ENCODE measurements at places on chromosomes 1 and 21. TPM values are rescaled to one million over a fixed set of nuclear protein-coding genes. Genes with fewer than 3 reads are reported as not detected.

DNA sequence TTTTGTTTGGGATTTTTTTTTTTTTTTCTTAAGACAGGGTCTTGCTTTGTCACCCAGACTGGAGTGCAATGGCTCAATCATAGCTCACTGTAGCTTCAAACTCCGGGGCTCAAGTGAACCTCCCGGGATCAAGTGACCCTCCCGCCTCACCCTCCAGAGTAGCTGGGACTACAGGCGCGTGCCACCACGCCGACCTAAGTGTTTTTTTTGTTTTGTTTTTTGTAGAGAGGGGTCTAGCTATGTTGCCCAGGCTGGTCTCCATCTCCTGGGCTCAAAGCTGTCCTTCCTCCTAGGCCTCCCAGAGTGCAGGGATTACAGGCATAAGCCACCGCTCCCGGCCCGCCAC, 776 bp downstream of the HLCS start:
- H3K27me3 ChIP-seq: no peaks in the 10 kb centered on the region
- H3K4me3 ChIP-seq: peak overlapping the region; percentile 79
- no peak for DNase-seq
- H3K4me1 ChIP-seq: no peaks in the 10 kb centered on the region
- H3K27ac ChIP-seq: peak overlapping the region; percentile 83

DNA sequence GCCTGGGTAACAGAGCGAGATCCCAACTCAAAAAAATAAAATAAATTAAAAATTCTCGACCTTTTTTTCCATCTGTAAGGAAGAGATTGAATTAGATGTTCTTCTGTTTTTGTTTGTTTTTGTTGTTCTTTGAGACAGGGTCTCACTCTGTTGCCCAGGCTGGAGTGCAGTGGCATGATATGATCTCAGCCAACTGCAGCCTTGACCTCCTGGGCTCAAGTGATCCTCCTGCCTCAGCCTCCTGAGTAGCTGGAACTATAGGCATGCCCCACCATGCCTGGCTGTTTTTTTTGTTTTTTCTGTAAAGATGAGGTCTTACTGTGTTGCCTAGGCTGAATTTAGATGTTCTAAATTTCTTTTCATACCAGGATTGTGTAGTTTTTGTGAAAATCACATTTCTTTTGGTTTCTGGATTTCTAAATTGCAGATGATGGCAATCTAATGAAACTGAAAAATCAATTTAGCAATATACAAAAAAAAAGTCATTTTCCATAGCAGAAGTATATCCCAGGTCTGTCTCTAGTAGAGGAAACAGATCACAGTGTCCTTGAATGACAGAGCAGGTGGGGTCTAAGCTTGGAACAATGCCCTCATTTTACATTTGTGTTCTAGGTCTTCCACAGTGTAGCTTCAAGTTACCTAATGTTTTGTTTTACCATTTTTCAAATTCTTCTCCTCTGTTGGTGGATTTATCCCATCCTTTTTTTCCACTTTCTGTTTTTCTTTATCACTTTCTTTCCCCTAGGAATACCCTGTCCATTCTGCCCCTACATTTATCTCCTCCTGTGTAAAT, 20.3 kb downstream of the ZYG11A start:
- H3K4me3 ChIP-seq: no peak overlapping the region
- no peaks in the 10 kb centered on the region for H3K27me3 ChIP-seq
- no peak for DNase-seq
- H3K27ac ChIP-seq: no peak overlapping the region
- H3K36me3 ChIP-seq: no peaks in the 10 kb centered on the region
- no peaks in the 10 kb centered on the region for H3K4me1 ChIP-seq

GRCh38 chr1:199545780-199546179, 481.7 kb upstream of the NR5A2 start:
- H3K27me3 ChIP-seq: no peaks in the 10 kb centered on the region
- H3K36me3 ChIP-seq: no peaks in the 10 kb centered on the region
- H3K4me3 ChIP-seq: no peak overlapping the region
- no peaks in the 10 kb centered on the region for H3K4me1 ChIP-seq

MDM4 gene
- polyA plus RNA-seq: 16.4 TPM

DNA sequence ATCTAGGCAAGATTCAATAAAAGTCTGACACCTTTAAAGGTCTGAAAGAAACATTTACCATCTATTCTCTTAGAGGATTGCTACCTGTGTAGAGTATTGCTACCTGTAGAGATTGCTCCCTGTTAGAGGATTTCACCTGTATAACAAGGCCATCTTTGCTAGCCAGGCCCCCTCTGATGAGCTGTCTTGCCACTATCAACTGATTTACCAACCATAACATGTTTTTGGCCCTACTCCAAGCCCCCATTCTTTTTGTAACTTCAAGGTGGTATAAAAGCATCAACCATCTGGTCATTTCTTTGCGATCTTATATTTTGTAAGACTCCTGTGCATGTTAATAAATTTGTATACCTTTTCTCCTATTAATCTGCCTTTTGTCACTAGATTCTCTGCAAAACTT, 424.7 kb upstream of the CAMK1G start:
- DNase-seq: no peak
- H3K27ac ChIP-seq: no peak overlapping the region
- no peaks in the 10 kb centered on the region for H3K4me1 ChIP-seq

NTNG1 gene
- polyA plus RNA-seq: 0.23 TPM

WLS gene
- polyA plus RNA-seq: 42.5 TPM

GRCh38 chr1:115301438-115302020, 36.5 kb downstream of the NGF start:
- no peak for DNase-seq
- H3K4me1 ChIP-seq: no peaks in the 10 kb centered on the region
- H3K27me3 ChIP-seq: no peaks in the 10 kb centered on the region
- no peaks in the 10 kb centered on the region for H3K36me3 ChIP-seq
- H3K4me3 ChIP-seq: no peak overlapping the region
- H3K27ac ChIP-seq: no peak overlapping the region

DNA sequence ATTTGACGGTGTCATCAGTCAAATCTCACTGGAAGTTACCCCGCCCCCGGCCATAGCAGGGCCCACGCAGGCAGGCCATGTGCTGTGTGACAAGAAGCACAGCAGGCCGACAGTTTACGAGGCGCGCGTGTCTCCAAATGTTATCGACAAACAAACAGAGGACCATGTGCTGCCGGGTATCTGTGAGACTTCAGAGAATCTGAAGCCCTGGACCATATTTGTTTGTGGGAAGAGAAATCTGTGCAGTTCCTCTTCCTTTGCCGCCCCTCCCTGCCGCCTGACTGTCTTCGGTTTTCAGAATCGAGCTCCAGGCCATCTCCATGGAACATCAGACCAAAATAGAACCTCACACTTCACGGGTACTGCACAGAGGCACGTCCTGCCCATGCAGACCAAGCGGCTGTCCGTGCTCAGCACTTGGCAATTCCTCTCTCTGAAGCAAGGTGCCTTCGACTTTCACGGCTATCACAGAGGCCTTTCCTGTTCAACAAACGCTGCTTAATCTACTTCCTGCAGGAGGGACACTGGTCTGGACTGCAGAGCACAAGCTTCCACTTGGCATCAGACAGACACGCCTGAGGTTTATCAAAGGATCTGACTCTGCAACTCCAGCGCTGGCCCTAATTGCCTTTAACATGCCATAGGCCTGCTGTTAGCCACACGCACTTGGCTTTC, 135.7 kb upstream of the KRTAP19-8 start:
- DNase-seq: no peak
- H3K4me1 ChIP-seq: no peaks in the 10 kb centered on the region
- H3K4me3 ChIP-seq: no peak overlapping the region
- H3K27me3 ChIP-seq: no peaks in the 10 kb centered on the region

DNA sequence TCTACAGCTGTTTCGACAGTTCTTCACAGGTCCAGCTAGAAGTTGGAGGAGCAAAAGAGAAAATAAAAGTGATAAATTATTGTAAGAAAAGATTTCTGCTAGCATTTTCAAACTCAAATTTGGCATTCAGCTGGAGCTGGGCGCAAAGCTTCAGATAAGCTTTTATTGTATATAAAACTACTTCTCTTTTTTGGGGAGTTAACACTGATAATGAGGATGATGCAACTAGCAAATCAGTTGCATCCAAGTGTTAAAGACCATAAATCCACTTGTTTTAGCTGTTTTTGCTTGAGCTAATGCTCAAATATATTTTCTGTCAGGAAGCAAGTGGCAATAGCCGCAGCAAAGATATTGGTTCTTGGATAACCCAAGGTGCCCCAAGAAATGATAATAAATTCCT, 127.1 kb upstream of the PKN2 start:
- no peak for DNase-seq
- H3K4me1 ChIP-seq: no peaks in the 10 kb centered on the region
- no peaks in the 10 kb centered on the region for H3K27me3 ChIP-seq
- no peak overlapping the region for H3K27ac ChIP-seq
- H3K4me3 ChIP-seq: no peak overlapping the region
- no peaks in the 10 kb centered on the region for H3K36me3 ChIP-seq

DNA sequence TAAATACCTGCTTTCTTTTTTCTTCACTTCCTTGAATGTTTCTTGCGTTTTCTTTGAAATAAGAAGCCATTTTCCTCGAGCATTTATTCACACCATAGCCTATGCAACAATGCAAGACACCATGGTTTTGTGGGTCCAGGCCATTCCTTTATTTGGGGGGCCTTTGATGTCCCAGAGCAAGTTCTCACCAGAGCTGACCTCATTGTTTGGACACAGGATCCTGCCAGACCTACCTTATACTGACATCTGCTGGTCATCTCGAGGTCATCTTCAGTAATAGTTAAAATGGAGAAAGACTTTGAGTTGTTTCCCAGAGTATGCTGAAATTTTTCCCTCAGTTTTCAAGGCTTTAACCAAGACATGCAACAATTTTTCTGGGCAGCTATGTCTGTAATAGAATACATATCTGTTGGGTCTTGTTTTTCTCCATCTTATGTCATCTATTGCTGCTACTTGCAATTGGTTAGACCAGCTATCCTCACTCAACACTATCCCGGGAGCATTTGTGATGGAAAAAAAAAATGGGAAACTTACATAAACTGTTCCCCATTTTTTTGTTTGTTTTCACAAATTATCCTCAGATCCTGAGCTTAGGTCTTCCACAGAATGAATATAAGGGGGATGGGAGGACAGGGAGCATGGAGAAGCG, 34.0 kb upstream of the BACE2 start:
- no peaks in the 10 kb centered on the region for H3K4me1 ChIP-seq
- no peaks in the 10 kb centered on the region for H3K36me3 ChIP-seq
- no peak overlapping the region for H3K4me3 ChIP-seq
- no peak for DNase-seq
- H3K27ac ChIP-seq: no peak overlapping the region

DNA sequence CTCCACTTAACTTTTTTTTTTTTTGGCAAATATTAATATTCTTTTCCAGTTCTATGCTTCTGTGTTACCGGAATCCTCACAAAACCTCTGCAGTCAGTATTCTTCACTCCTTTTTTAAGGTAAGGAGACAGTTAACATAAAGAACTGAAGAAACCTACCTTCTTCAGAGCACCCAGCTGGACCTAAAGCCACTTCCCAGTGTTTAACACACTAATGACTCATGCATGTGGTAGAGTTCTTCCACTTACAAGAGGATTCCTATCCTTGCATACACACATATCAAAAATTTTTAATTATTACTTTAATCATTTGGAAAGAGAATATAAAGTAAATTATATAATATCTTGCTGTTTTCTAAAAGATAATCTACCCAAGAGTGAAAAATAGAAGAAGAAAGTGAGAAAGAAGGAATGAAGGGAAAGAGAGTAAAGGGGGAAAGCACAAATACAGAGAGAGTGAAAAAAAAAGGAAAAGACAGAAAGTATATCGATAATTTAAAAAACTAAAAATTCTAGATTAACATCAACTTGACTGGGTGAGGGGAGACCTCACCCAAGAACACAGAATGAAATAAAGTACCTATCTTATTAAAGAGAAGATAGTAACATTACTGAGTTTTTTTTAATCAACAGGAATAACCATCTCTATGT, 54.9 kb downstream of the ENAH start:
- no peaks in the 10 kb centered on the region for H3K27me3 ChIP-seq

DNA sequence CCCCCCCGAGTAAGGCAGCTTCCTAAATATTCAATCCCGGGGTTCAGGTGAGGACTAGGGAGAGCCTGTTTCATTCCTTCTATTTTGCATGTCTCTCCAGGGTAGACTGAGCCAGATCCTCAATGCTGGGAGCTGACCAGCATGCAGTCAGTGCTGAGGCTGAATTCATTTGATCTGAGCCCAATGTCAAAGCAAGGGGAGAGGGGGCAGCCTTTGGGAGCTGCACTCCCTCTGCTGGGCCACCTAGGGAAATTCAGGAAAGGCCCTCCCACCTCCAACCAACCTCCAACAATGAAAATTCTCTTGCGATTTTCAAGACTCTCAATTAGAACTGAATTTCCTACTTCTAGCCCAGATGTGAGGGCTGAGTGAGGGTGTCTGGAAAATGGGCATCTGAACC, 371.2 kb downstream of the NPHP4 start:
- no peaks in the 10 kb centered on the region for H3K36me3 ChIP-seq
- no peak overlapping the region for H3K27ac ChIP-seq
- H3K4me3 ChIP-seq: no peak overlapping the region
- DNase-seq: no peak
- H3K4me1 ChIP-seq: no peaks in the 10 kb centered on the region

TMPRSS15 gene
- not detected for polyA plus RNA-seq

CD52 gene
- polyA plus RNA-seq: 4.0 TPM

GRCh38 chr1:153534925-153535241, 908 bp downstream of the S100A6 start:
- peak overlapping the region; percentile 34 for H3K4me3 ChIP-seq
- peak overlapping the region; percentile 90 for H3K27ac ChIP-seq
- H3K36me3 ChIP-seq: no peaks in the 10 kb centered on the region
- no peak for DNase-seq

PLA2G2D gene
- polyA plus RNA-seq: not detected

ARHGAP29 gene
- 5.1 TPM for polyA plus RNA-seq

DNA sequence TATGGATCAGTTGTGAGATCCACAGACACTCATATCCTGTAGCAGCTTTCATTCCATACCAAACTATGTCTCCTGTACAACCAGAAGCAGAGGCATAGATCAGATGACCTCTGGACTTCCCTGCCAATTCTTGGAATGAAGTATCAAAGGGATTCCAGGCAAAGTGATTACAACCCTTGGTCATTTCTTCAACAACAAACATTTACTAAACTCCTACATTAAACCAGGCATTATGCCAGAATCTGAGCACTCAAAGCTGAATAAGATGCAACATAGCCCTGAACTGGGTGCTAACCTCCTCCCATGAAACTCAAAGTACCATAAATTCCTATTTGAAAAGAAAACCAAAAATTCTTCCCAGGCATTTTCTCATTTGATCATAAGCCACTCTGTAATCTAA, 121.2 kb upstream of the SGIP1 start:
- no peak for DNase-seq
- H3K27me3 ChIP-seq: no peaks in the 10 kb centered on the region
- no peak overlapping the region for H3K27ac ChIP-seq

GRCh38 chr1:28456078-28456477, 49.8 kb upstream of the RCC1 start:
- H3K4me3 ChIP-seq: no peak overlapping the region
- DNase-seq: no peak
- no peaks in the 10 kb centered on the region for H3K27me3 ChIP-seq
- H3K4me1 ChIP-seq: no peaks in the 10 kb centered on the region
- no peak overlapping the region for H3K27ac ChIP-seq
- H3K36me3 ChIP-seq: no peaks in the 10 kb centered on the region

CCDC24 gene
- polyA plus RNA-seq: 39.2 TPM

OR2T35 gene
- polyA plus RNA-seq: not detected

SPRR2G gene
- not detected for polyA plus RNA-seq

PTGS2 gene
- polyA plus RNA-seq: 0.92 TPM

LPAR3 gene
- 2.1 TPM for polyA plus RNA-seq
